ENCODE measurements at places on chromosomes 1 and 21.

GRCh38 chr21:31786164-31786920, 54.4 kb upstream of the SCAF4 start:
- DNase-seq: no peak

- no peak for DNase-seq
These were observed 5.5 kb downstream of the GPR137B start for GRCh38 chr1:236147521-236148469.

GRCh38 chr1:77671836-77672235, 10.6 kb downstream of the ZZZ3 start:
- no peak for DNase-seq

DNA sequence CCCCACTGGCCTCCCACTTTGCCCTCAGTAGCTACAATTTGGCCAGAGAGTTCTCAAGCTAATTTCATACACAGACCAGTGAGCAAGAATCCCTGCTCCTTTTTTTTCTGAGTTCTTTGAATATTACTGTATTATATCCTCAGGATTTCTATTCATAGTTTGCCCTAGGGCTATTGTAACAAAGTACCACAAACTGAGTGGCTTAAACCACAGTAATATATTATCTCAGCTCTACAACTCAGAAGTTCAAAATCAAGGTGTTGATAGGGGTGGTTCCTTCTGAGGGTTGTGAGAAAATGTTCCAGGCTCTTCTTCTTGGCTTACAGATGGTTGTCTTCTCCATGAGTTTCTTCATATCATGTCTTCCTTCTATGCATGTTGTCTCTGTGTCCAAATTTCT, 289.4 kb upstream of the ESRRG start:
- DNase-seq: no peak

- DNase-seq: no peak
These were observed 43.4 kb downstream of the GNPAT start for GRCh38 chr1:231284441-231284840.

DNA sequence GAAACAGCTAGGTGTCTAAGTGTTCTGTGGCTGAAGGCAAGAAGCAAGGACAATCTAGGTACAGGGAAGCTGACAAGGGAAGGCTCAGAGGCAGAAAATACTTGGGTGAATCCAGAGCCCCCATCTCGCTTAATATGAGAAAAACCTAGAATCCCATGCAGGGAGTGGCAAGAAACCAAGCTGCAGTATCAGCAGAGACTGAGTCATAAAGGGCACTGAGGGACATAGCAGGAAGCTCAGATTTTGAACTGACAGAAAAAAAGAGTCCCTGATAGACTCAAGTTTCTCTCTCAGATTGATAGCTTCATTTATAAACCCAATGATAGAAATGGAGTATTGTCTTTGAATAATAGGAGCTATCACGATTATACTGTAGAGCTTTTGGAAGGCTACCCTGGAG, 77.3 kb upstream of the KCNJ15 start:
- DNase-seq: no peak

- no peak for DNase-seq
These were observed 25.2 kb downstream of the RPS6KA1 start for GRCh38 chr1:26554781-26555180.

DNA sequence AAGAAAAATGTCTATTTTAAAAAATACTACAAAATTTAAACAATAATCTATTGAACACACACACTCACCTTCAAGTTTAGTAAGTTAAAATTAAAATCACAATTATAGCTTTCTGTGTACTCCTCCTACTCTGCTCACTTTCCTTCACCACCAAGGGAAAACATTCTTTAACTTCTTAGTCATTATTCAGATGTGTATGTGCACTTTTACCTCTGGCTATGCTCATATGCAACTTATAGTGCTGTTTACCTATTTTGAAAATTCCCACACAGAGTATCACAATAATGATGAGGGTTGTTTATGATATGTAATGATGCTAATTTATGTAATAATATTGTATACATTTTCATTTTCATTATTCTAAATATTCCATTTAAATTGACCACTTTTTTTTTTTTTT, 661.4 kb downstream of the MRPL39 start:
- no peak for DNase-seq

DNA sequence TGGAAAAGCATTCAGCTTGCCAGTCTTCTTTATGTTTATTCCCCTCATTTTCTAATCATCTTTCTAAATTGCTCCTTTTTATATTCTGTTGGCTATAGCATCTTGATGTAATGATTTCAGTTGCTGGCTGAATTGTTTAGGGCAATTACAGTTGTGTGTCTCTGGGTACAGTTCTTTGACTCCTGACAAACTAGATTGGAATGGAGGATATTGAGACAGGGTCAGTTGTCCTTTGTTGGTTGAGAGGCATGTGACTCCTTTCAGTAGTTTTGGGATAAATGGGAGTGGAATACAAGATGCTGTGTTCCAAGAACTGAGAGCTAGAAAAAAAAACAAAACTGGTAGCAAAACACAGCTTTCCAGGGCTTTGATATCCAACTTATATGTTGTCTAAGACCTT, 1.5 kb downstream of the CENPF start:
- DNase-seq: no peak

DNA sequence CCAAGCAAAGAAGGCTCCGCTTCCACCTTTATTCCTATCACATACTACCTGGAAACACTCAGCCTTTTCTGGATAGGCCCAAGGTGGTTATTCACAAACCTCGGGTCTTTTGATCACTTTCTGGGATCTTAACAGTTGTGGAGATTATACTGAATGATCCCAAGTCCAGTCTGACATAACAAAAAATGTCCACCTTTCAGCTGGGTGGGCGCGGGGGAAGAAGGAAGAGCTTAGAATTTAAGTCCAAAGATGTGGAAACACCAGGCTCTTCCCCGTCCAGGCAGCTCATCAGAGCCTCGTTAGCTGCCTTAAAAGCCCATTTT, 338 bp upstream of the C1orf53 start:
- no peak for DNase-seq

DNA sequence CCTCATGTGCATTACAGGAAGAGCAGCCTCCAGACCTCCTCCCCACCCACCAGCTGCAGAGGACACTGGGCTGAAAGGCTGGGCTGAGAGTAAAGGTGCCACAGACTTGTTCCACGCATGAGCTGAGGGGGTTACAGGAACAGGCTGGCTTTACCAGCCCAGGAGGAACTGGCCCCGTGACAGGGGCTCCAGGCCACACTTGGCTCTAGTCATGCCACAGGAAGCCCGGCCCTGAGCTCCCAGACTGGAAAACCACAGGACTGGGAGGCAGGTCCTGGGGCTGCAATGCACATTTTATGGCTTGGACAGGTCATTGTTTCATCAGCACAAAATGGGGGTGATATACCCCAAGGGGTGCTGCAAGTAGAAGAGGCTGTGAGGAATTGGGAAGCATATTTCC, 35.6 kb downstream of the GPA33 start:
- DNase-seq: no peak

- no peak for DNase-seq
These were observed 12.2 kb downstream of the STYXL2 start for GRCh38 chr1:167106119-167106461.

- DNase-seq: no peak
These were observed 37.1 kb downstream of the EIF4G3 start for GRCh38 chr1:21139601-21140000.

- no peak for DNase-seq
These were observed 21.6 kb upstream of the CCSAP start for GRCh38 chr1:229364207-229365065.

- no peak for DNase-seq
These were observed 6.3 kb downstream of the INTS11 start for GRCh38 chr1:1318131-1318652.

- no peak for DNase-seq
These were observed 61.0 kb downstream of the KCNJ6 start for GRCh38 chr21:37855271-37855646.

DNA sequence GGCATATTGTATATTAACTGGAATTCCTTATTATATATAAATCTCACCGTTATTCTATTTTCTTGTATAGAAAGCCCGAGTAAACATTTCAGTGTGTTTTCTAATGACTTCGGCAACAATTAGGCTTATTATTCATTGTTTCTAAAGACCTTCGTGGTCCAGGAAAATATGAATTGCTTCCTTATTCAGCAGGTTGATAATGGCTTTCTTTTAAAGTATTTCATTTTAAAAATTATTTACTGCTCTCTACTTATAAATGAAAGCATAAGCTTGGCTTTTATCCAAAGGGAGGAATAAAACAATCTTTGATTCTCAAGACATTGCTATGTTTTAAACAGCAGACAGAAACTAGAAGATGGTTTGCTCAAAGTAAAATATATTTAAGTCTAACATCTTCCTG, 198.4 kb upstream of the RGS18 start:
- no peak for DNase-seq

- no peak for DNase-seq
These were observed 540.9 kb upstream of the ADGRL2 start for GRCh38 chr1:81259625-81260411.

- DNase-seq: peak; percentile 56
These were observed 504 bp downstream of the SCCPDH start for GRCh38 chr1:246724731-246725095.

GRCh38 chr1:205077158-205077933, 6.9 kb downstream of the TMEM81 start:
- no peak for DNase-seq

DNA sequence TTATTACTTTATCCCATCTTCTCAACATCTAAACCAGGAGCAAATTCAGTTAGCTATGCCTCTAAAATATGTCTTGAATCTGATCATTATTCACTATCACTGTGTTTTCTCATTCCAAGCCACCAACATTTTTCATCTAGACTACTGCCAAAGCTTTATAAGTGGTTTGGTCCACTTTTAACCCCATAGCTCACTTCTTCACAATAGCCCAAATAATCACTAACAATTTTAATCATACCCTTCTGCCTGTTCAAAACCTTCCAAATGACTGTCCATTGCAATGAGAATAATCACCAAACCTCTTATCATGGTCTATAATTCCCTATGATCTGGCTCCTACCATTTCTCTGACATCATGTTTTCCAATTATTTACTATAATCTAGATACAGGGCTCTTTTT, 149.8 kb upstream of the ZNHIT6 start:
- no peak for DNase-seq

DNA sequence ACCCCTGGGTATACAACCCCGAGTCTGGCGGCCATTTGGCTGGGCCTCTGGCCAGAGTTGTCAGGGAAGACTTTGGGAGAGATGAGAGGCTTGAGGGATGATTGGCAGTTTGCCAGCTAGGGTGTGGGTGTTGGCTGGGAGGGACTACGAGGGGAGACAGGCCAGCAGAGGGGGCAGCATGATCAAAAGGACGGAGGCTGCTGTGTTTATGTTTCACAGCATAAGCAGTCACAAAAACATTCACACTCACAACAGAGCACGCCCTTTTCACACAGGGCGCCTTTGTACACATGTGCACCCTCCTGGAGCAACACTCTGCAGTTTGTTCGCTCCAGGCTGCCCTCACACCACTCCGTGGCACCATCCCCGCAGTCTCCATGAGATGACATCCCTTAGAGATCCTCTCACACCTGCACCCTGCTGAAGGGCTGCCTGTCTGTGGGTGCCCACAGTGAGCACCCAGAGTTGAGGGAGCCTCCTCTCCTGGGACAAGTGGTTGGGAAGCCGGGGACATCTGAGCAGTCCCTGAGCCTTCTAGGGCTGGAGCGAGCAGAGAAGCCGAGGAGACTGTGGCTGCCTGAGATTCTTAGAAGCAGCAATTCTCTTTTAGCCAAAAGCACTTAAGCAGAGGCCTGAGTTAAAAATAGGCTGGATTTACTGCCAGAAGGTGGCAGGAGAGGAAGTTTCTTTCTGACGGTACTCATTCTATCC, 15.4 kb downstream of the EFNA3 start:
- DNase-seq: no peak

DNA sequence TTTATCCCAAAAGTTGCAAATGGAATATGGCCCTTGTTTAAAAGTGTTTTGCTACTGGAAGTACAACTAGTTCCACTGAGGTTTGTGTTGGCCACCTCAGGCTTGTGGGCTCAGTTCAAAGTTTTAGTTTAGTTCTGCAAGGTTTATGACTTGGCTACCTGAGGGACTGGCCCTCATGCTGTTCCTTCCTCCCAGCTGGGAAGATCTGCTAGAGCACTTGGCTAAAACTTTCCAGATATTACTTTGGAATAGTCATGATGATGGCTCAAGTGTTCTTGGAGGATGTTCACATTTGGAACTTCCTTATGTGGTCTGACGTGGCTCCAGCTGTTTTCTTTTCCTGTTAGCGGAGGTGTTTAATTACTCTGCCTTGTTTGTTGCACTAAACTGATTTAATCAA, 110.2 kb upstream of the IVNS1ABP start:
- no peak for DNase-seq

DNA sequence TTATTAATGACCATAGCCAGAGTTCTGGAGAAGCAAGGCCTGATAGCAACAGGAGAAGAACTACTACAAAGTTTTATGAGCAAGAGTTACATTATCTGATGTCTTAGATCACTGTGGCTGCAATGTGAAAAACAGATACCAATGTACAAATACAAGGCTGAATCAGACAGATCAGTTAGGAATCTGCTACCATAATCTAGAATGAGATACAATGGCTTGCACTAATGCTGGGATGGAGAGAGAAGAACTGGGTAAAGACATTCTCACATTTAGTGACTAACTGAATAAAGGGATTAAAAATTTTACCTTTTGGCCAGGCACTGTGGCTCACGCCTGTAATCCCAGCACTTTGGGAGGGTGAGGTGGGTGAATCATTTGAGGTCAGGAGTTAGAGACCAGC, 41.3 kb downstream of the ARID4B start:
- no peak for DNase-seq

GRCh38 chr1:226248091-226248490, 24.6 kb downstream of the MIXL1 start:
- DNase-seq: no peak

DNA sequence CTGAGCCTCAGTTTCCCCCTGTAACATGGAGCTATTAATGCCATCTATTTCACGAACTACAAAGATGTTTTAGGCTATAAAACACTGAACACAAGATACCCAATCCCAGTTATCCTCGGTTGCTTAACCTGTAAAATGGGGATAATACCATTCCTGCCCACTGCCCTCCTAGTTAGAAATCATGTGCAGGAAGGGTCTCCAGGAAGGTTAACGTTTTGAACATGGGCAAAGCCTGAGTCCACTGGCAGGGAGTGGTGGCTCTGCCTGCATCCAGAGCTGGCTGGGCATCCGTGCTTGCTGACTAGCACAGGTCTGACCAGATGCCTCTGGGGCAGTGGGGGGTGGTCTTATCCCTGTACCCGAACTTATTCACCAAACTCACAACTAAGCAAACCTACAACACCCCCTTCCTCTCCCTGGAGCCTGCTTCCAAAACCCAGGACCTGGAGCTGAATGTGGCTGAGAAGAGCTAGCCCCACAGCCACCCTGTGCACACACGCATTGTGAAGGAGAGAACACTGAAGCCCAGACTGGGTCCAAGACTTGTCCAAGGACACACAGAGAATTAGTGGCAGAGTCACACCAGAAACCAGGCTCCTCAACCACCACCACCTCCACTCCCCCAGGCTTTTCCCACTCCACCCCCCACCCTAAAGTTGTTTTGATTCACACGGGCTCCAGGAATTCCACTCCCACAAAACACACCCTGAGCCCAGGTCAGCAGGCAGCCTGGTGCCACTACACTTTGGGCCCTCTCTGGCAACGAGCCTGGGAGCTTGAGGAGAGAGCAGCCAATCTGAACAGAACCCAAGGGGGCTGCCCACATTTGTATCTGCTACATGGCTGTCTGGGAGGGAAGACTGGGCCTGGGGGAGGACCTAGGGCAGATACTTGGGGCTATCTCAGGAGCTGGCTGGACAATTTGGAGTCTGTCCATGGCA, 1.6 kb downstream of the E2F2 start:
- DNase-seq: no peak
